Endothelial cell of coronary artery (primary cell): ENCODE measurements at places on chromosomes 5 and 9. TPM values are rescaled to one million over a fixed set of nuclear protein-coding genes. Genes with fewer than 3 reads are reported as not detected.

The IL4 gene
- not detected in 2 replicates for total RNA-seq

The SDHA gene
- total RNA-seq, result 163 and 200 TPM in 2 replicates

The CD14 gene
- total RNA-seq, result 0.09 and 2.2 TPM in 2 replicates

The ABO gene
- not detected in 2 replicates for total RNA-seq

The FOXD1 gene
- total RNA-seq, result 0.09 and 0.38 TPM in 2 replicates

The IL13 gene
- total RNA-seq, result not detected in 2 replicates

The BAAT gene
- total RNA-seq, result under 0.01 TPM in 1 of 2 replicates, not detected in the other

The GBGT1 gene
- 9.6 and 11.2 TPM in 2 replicates for total RNA-seq

The FRMD3 gene
- total RNA-seq, result 2.3 and 14.8 TPM in 2 replicates

The POU5F2 gene
- 0.54 and 0.85 TPM in 2 replicates for total RNA-seq

The FGF1 gene
- total RNA-seq, result 0.09 and 0.85 TPM in 2 replicates

The GLRX gene
- 15.8 and 19.6 TPM in 2 replicates for total RNA-seq

The PCDHB5 gene
- 0.56 and 1.4 TPM in 2 replicates for total RNA-seq

The CD74 gene
- total RNA-seq, result 0.36 and 0.56 TPM in 2 replicates
